ENCODE measurements at places on chromosomes 13 and 19. TPM values are rescaled to one million over a fixed set of nuclear protein-coding genes. Genes with fewer than 3 reads are reported as not detected.

- H3K27me3 ChIP-seq, result peaks cover 4% of the 10 kb centered on the region
- no peaks in the 10 kb centered on the region for H3K36me3 ChIP-seq
- H3K4me3 ChIP-seq, result no peak overlapping the region
- peaks cover 2% of the 10 kb centered on the region for H3K4me1 ChIP-seq
- H3K27ac ChIP-seq, result no peak overlapping the region
These were observed 5.3 kb downstream of the MLNR start for GRCh38 chr13:49225223-49226042.

DNA sequence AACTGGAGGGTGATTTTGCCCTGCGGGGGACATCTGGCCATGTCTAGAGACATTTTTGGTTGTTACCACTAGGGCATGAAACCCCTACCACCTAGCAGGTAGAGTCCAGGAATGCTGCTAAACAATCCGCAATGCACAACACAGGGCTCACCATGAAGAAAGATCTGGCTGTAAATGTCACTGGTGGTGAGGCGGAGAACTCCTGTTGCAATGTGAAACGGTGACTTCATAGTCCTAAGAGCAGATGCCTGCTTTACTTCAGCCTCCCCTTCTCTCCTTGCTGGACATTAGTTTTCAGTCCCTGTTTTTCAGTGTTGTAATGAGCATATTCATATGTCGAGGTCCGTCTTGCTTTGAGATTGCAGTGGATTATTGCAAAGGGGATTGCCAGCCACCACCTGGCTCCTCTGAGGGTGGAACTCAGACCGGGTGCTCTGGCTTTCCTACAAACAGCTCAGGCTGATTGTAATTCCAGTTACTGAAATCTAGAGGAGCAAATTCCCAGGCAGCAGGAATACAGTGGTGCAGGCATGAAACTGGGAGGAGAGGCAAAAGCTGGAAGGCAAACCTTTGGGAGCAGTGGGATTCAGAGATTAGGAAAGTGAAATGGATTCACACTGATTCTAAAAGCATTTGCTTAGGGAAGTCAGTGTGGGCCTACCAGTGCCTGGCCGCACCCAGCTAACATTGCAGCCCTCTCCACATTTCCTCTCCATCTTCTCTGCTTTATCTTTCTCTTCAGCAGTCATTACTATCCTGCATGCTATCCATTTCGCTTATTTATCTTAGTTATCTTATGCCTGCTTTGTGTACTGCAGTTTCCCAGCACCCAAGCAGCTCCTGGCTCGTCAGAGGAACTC, 76.1 kb upstream of the PCDH8 start:
- no peak overlapping the region for H3K27ac ChIP-seq
- H3K36me3 ChIP-seq, result no peaks in the 10 kb centered on the region
- H3K4me3 ChIP-seq, result no peak overlapping the region
- DNase-seq, result no peak

- no peaks in the 10 kb centered on the region for H3K36me3 ChIP-seq
- no peak overlapping the region for H3K27ac ChIP-seq
- H3K4me3 ChIP-seq, result no peak overlapping the region
- no peaks in the 10 kb centered on the region for H3K27me3 ChIP-seq
These were observed 25.1 kb downstream of the FPR3 start for GRCh38 chr19:51820011-51820410.

- H3K27ac ChIP-seq, result no peak overlapping the region
- H3K4me3 ChIP-seq, result no peak overlapping the region
- DNase-seq, result no peak
- H3K36me3 ChIP-seq, result peaks cover 2% of the 10 kb centered on the region
- H3K4me1 ChIP-seq, result peaks cover 21% of the 10 kb centered on the region
- no peaks in the 10 kb centered on the region for H3K27me3 ChIP-seq
These were observed 27.2 kb upstream of the WDR18 start for GRCh38 chr19:956766-957440.

DNA sequence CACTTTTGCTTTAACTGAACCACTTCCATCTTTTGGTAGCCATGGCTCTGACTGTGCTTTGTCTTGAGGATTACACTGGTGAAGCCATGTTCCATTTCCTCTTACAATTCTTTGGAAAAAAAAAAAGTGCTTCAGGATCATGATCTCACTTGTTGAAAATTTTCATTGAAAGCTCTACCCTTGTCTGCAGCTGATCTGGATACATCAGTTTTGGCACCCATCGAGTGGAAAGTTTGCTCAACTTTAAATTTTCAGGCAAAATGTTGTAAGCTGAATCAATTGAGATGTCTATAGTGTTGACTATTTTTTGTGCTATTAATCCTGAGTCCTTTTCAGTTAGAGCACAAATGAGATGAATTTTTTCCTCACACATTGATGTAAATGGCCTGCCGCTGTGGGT, 48.3 kb upstream of the RFXAP start:
- no peaks in the 10 kb centered on the region for H3K27me3 ChIP-seq
- H3K4me1 ChIP-seq, result no peaks in the 10 kb centered on the region
- no peak for DNase-seq
- H3K27ac ChIP-seq, result no peak overlapping the region
- H3K36me3 ChIP-seq, result no peaks in the 10 kb centered on the region

GRCh38 chr19:16611121-16611520, 16.9 kb downstream of the MED26 start:
- no peak overlapping the region for H3K27ac ChIP-seq
- DNase-seq, result no peak
- H3K4me1 ChIP-seq, result peaks cover 31% of the 10 kb centered on the region

DNA sequence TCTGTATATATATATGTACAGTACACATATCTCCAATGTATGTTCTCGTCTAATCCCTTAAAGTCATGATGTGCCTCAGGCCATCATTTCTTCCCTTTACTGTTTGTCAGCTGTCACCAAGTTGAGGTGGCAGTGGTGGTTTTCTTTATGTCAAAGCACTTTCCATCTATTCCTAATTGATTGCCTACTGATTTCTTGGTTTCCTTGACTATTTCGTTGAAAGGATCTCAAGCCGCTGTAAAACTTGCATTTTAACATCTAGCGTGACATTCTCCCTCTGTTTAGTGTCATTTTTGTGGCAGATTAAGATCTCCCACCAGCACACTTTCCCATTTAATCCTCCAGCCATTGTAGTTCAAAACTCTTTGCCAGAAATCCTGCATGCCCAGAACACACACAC, 25.0 kb upstream of the SPART start:
- no peaks in the 10 kb centered on the region for H3K27me3 ChIP-seq
- DNase-seq, result no peak
- no peaks in the 10 kb centered on the region for H3K4me1 ChIP-seq
- no peaks in the 10 kb centered on the region for H3K36me3 ChIP-seq
- H3K27ac ChIP-seq, result no peak overlapping the region
- H3K4me3 ChIP-seq, result no peak overlapping the region

Gene OSCAR
- total RNA-seq, result 5.4 TPM

All from natural killer cell (primary cell).